Panc1 (cell line): ENCODE measurements at places on chromosomes 3 and 15. TPM values are rescaled to one million over a fixed set of nuclear protein-coding genes. Genes with fewer than 3 reads are reported as not detected.

Gene NR1I2
- not detected for total RNA-seq

Gene TSEN2
- 22.0 TPM for total RNA-seq

Gene PP2D1
- not detected for total RNA-seq

Gene RETNLB
- not detected for total RNA-seq

Gene GOLGA8M
- total RNA-seq: 0.87 TPM

DNA sequence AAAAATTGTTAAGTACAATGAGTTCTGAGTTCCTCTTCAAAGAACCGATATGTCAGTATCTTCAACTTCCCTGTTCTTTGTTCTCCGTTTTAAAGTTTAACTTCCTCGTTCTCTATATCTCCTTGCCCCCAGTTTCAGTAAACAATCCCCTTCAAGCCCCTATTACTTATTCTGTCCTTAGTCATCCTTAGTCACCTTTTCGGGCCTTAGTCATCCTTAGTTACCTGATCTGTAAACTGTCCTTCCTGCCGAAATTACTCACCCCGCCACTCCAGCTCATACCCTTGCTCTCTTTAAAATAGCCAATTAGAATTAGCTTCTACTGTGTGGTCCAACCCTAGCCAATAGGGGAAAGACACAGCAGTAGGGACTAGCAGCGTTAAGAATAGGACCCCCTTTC lies 1165.6 kb downstream of the NSUN3 start:
- no peak for DNase-seq

DNA sequence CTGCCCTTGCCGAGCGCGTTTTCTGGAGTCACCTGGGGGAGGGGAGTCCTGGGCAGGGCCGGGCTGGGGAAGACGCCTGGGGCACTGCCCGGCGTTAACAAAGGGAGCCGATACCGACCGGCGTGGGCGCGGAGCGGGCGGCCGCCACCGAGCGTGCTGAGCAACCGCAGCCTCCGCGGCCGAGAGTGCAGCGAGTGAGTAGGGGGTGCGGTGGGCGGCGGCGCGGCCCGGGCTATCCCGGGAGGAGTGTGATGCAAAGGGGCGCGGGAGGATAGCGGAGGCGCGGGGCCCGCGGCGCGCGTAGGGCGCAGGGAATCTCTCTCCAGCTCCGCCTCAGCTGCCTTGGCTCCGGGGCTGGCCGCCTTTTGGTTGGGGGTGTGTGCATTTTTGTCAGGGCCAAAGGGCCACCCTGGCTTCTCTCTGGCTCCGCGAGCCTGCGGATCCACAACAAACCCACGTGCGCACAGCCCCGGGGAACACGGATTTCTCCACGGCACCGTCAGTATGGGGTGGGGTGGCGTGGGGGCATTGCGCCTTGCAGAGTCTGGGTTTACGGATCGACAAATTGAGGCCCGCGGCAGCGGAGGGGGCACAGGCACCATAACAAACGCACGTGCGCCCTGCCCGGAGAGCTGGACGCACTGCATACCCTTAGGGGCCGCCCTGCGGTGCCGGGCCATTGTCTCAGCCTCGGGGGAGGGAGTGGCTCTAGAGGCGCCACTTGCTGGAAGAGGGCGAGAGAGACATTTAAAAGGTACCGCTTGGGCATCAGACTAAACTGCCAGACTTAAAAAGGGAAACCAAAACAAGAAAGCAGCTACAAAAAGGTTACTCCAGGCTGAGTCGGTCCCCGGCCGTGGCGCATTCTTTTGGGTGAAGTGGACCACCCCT lies 560 bp downstream of the ST6GAL1 start:
- DNase-seq: no peak

- DNase-seq: no peak
Observed at GRCh38 chr3:36969540-36970432, 23.1 kb downstream of the EPM2AIP1 start.

DNA sequence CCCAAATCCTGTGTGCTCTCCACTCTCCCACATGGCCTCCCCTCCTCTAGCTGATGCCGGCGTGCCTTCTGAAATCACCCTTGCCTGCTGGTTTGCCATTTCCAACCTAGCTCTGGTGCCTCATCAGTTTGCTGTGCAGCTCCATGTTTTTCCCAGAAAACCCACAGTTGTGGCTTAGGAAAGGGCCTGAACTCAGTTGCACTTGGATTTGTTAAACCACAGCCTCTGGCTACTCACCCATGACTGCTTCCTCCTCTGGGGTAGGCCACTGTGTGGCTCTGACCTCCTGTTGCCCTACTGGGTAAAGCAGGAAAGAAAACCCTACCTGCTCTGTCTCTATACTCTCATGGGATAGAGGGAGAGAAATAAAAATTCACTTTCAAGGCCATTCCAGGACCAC lies 97.3 kb downstream of the DAPK2 start:
- DNase-seq: no peak

DNA sequence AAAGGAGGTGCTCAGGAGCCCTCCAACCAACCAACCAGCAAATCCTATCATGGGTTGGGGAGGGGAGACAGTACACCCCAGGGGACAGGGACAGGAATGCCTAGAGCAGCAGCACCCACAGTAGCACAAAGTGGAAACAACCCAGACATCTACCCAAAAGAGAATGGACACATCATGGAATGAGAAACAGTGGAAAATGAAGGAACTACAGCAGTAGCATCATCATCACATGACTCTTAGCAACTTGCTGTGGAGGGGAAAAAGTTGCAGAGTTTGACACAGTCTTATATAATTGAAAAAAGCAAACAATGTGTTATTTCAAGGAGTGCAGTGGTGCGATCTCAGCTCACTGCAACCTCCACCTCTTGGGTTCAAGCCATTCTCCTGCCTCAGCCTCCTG lies 11.0 kb downstream of the C3orf22 start:
- no peak for DNase-seq

GRCh38 chr15:87816811-87817210 lies 439.7 kb downstream of the NTRK3 start:
- peak; percentile 2 for DNase-seq

DNA sequence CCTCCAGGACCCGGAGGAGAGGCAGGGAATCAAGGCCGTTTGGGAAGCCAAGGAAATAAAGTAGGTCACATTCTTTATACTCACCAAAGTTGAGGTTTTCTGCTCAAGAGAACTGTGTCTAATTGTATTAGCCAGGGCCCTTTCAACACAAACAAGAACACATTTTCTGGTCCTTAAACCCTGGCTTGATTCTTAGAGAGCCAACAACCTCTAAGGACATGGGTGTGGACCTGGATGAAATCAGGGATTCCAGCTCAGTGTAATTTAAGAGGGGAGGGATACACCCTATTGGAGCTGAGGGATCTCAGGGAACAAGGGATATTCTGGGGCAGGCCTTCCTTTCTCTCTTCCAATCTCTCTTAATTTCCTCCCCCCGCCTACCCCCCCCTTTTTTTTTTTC lies 104.8 kb downstream of the COL6A6 start:
- DNase-seq: no peak

DNA sequence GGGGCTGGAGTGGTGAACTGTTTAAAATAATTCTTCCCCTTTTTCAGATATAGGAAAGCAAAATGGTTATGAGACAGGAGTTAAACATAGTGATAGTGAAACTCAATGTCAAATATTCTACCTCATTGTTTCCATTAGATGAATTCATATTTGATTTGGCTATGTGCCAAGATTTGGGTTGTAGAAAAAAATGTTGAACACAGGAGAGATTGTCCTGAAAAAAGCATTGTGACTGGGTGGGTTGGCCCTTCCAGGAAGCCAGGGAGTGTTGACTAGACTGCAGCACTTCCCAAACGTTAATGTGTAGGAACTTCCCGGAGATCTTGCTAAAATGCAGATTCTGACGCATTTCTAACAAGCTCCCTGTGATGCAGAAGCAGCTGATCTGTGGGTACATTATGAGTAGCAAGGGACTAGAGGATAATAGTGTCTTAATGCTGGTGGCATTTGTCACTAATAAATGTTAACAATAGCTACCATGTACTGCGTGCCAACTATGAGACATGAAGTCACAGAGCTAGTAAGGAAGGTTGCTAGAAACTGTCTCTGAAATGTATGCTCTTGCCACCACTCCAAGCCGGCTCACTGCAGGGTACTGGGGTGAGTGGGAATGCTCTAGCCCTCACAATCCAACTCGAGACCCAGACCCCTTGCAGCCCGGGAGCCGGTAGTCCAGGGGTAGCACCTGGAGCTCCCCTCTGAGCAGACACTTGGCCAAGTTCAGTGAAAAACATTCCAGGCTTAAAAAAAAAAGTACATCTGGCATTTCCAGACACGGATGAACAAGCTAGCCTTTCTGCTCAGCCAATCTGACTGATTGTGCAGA lies 120.6 kb downstream of the CD47 start:
- no peak for DNase-seq

GRCh38 chr15:51856714-51857380 lies 27.4 kb downstream of the TMOD3 start:
- DNase-seq: no peak

DNA sequence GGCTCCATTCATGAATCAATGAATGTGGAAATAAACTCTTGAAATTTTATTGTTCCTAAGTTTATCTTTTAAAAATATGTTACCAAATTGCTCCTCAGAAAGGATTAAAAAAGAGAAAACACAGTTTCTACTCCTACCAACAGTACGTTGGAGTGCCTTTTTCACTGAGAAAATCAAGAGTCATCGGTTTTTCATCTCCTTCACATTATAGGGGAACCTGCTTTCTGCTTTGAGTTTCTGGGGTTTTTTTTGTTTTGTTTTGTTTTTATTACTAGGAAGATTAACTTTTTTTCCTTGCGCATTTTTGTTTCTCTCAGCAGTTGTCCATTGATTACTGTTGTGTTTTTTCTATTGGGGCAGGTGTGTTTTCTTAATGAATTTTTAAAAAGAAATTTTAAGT lies 3.5 kb downstream of the ARL13B start:
- no peak for DNase-seq

GRCh38 chr3:131549340-131549739 lies 46.6 kb upstream of the MRPL3 start:
- peak; percentile 5 for DNase-seq

DNA sequence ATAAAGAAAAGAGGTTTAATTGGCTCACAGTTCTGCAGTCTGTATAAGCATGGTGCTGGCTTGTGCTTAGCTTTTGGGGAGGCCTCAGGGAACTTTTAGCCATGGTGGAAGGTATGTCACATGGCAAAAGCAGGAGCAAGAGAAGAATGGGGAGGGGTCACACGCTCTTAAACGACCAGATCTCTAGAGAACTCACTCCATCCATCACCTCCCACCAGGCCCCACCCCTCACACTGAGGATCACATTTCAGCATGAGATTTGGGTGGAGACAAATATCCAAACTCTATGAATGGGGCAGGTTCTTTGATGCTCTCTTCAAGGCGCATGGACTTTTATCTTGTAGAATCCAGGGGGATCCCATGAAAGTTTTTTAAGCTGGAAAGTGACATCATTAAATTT lies 75.7 kb downstream of the ITPR1 start:
- DNase-seq: no peak

GRCh38 chr3:195714380-195715011 lies 6.3 kb upstream of the MUC20 start:
- no peak for DNase-seq

DNA sequence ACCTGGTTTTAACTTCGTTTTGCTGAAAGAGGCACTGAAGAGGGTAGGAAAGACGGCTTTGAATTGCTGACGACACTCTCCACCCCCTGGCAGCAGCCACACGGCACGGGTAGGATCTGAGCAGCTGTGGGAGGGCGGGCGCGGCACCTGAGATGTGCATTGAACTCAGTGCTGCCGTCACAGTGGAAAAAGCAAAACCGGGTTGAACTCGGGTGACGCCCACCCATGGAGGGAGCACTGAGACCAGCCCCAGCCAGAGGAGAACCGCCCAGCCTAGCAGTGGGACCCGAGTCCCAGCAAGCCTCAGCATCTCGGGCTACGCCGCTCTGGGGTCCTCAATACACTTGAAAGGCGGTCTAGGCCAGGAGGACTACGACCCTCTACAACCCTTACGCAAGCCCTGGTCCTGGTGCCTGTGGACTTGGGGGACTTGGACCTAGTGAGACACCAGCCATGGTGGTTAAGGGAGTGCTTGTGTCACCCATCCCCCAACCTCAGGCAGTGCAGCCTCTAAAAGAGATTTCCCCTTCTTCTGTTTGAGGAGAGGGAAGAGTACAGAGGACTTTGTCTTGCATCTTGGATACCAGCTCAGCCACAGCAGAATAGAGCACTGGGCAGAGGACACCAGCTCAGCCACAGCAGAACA lies 50.0 kb upstream of the RPL35A start:
- DNase-seq: no peak

- DNase-seq: no peak
Observed at GRCh38 chr15:32733281-32733680, 15.5 kb downstream of the GREM1 start.

DNA sequence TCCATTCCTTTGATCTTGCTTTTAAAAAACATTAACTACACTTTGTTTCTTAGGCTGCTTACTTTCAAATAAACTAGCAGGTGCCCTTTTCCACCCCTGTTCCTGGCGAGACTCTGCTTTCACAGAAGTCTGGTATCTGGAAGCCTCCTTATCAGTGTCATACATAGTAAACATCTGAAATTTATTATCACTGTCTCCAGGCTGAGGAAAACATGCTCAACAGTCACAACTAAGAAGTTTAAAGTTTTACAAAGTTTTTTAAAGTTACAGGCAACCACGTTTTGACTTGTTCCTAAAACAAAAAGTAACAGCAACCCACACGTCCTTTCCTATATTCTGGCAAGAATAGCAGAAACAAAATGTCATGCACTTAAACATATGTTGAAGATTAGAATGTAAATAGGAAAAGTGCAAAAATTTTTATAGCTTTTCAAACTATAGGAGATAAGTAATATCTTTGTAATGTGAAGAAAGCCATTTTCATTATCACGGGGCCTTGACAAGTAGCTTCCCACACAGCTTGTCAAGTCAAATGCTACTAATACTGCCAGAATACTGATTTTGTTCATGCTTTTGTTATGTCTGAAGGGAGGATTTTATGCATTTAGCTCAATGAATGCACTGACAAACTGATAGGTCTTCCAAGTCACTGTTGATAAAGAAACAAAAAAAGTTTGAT lies 275.2 kb upstream of the KCNMB2 start:
- DNase-seq: no peak

DNA sequence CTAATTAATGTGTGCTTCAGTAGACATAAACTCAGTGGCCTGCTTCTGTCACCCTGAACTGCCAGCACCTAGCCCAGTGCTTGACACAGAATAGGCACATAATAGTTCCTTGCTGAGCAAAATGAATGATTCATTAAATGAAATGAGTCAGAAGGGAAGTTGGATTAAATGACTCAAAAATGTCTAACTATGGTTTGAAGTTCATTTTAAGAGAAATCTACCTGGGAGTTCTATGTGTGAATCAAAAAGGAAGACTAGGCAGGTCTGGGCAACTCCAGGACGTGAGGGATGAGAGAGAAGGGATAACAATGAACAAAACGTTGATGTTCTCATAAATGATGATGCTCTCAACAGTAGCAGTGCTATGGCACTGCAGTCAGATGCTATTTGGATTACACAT lies 175.0 kb downstream of the CFAP20DC start:
- DNase-seq: peak; percentile 7

DNA sequence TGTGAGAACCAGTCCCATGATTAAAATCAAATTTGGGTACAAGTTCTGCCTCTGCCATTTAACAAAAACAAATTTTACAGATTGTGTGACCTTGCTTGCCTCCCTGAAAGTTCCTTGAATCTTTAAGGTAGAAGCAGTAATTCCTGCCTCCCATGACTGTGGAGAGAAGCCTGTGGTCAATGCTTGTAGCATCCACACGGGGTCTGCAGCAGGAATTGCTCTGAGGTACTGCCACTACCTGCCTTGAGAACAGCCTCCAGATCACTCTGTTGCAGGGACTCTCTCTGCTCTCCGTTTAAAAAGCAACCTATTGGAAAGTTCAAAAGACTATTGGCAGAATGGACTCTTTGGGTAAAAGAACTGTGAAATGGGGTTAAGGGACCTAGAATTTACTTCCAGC lies 75.9 kb downstream of the SST start:
- no peak for DNase-seq

- no peak for DNase-seq
Observed at GRCh38 chr15:75051191-75051608, 27.8 kb downstream of the PPCDC start.
